ENCODE measurements at places on chromosomes 12 and 14. TPM values are rescaled to one million over a fixed set of nuclear protein-coding genes. Genes with fewer than 3 reads are reported as not detected.

SPPL3 gene
- total RNA-seq = 18.4 TPM

DNA sequence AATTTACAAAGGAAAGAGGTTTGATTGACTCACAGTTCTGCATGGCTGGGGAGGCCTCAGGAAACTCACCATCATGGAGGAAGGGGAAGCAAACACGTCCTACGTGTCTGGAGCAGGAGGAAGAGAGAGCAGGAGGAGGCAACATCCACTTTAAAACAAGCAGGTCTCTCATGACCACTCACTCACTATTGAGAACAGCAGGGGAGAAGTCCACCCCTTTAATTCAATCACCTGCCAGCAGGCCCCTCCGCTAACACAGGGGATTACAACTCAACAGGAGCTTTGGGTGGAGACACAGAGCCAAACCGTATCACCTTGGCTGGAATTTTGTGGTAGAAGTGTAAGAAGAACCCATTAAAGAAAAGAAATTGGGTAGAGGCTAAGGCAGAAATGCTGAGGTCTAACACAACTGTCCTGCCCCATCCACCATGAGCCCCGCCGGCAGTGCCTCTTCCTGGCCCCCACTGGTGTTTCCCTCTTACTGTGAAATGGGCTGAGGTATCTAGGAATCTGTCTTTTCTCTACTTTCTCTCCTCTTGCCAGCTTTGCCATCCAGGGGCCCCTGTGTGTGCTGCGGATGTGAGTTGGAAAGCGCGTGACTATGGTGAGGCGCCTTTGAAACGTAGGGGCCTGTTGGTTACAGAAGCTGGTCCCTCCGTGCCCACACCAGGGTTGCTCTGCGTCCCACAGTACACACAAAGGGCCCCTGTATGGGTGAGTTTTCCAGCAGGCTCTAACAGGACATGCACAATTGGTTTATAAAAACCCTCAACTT is 108.0 kb upstream of the TMEM132D start:
- DNase-seq = no peak

OR6C70 gene
- not detected for total RNA-seq

- DNase-seq = no peak
These were observed 128.8 kb downstream of the CCDC60 start for GRCh38 chr12:119463211-119463926.

MYH6 gene
- total RNA-seq = not detected

- no peak for DNase-seq
These were observed 240.3 kb upstream of the PELI2 start for GRCh38 chr14:55877942-55878341.

DNA sequence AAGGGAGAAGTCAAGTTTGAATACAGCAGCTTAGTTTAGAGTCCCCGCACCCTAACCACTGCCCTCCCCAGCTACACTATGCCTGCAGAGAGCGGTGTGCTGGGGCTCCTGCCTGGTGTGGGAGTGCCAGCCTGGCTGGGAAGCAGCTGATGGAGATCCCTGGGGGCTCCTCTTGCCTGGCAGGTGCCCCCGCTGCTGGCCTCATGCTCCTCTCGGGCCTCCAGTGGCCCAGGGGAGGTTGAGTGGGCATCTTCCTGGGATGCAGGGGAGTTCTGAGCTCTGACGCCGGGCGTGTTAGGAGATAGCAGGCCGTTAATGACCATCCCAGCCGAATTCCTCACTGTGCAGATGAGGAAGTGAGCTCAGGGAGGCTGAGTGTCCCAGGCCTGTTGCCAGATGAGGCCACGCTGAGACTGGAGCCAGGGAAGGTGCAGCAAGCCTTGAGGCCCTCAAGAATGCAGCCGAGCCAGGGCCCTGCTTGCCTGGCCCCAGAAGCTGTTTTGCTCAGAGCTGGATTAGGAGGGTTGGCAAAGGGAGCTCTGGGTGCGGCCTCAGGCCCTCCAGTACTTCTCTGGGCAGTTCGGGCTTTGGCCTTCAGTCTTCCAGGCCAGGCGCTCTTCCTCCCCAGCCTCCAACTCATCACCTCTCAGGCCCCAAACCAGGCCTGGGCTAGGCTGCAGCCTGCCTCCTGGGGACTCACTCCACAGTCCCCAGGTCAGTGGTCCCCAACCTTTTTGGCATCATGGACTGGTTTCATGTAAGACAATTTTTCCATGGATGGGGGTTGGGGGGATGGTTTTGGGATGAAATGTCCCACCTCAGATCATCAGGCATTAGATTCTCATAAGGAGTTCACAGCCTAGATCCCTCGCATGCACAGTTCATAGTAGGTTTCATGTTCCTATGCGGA is 6.6 kb upstream of the CYP46A1 start:
- no peak for DNase-seq

DNA sequence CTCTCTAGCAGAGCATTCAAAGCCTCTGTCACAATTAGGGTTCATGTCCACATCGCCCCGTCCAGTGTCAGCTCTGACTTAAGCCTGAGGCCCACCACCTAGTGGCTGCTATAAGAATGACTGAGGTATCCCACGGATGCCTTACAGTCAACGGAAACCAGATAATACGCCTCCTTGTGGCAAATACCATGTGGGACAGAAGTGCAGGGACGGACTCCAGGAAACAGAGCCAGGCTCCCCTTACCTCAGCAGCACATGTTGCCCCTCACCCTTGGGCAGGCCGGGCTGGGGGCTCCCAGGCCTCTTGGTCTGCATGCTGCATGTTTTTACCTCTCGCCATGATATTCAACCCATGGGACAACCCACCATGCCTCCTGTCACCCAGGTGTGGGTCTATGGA is 86.3 kb downstream of the VWF start:
- DNase-seq = no peak

APOF gene
- not detected for total RNA-seq

- no peak for DNase-seq
These were observed 1131.1 kb downstream of the TMEM121 start for GRCh38 chr14:106657460-106657859.

RASAL1 gene
- not detected for total RNA-seq

- DNase-seq = peak; percentile 66
These were observed 46.7 kb downstream of the LRRC74A start for GRCh38 chr14:76872796-76873432.

- no peak for DNase-seq
These were observed 113.6 kb upstream of the EEA1 start for GRCh38 chr12:93042684-93043083.
